ENCODE measurements at places on chromosomes 7 and 10.

DNA sequence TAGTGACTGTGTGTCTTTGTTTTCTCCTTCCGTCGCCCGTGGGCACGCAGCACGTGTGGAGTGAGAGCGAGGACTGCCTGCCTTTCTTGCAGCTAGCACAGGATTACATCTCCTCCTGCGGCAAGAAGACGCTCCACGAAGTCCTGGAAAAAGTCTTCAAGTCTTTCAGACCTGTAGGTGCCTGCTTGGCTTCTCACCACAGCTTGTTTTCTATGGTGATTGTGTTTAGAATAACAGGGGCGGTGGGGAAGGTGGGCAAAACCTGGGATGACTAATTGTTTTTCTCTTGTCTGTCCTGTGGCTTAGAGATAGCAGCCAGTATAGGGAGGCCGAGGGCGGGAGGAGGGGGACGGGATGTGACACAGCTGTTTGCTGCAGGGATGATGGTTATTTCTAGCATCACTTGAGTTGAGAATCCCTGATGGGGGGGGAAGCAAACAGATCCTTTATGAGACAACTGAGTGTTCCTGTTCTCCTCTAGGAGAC, 11.4 kb downstream of the MTURN start:
- DNase-seq, result no peak

DNA sequence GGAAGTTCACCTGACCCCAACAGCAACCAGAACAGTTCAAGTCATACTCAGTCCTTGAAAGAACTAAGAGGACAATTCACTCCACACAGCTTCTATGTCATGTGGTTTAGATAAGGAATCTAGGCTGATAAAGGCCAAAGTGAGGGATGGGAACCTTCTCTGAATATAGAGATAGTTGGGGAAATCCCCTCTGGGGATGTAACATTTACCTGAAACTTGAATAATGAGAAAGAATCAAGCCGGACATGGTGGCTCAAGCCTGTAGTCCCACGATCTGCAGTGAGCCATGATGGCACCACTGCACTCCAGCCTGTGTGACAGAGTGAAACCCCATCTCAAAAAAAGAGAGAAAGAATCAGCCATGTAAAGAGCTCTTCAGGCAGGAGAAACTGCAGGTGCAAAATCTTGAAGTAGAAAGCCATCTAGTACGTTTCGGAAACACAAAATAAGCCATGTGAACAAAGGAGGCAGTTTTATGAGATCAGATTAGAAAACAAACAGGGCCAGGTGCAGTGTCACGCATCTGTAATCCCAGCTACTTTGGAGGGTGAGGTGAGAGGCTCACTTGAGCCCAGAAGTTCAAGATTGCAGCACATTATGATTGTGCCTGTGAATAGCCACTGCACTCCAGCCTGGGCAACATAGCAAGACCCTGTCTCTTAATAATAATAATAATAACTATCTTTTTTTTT, 4.5 kb upstream of the DNMBP start:
- no peak for DNase-seq

GRCh38 chr7:45642044-45642443, 67.9 kb downstream of the ADCY1 start:
- DNase-seq, result no peak

DNA sequence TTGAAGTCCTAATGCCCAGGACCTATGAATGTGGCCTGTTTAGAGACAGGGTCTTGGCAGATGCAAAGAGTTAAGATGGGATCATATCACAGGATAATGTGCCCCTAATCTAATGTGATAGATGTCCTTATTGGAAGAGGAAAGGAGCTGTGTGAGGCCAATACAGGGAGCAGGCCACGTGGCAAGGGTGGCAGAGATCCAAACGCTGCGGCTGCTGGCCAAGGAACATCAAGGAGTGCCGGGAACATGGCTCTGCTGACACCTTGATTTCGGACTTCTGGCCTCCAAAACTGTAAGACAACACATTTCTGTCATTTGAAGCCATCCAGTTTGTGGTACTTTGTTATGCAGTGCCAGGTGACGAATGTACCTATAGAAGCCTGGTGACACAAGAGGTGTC, 37.7 kb upstream of the EZH2 start:
- DNase-seq, result no peak

DNA sequence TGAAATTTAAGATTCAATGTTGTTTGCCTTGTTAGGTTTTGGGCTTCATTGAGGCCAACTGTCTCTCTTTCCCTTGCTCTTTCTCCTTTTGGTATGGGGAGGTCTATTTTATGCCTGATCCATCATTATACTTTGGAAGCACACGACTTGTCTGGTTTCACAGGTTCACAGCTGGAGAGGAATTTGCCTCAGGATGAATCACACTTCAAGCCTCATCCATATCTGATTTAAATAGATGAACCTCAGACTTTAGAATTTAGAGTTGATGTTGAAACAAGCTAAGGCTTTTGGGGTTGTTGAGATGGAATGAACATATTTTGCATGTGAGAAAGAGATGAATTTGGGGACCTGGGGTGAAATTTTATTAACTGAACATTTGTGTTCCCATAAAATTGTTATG, 150.5 kb upstream of the IGFBP3 start:
- no peak for DNase-seq

DNA sequence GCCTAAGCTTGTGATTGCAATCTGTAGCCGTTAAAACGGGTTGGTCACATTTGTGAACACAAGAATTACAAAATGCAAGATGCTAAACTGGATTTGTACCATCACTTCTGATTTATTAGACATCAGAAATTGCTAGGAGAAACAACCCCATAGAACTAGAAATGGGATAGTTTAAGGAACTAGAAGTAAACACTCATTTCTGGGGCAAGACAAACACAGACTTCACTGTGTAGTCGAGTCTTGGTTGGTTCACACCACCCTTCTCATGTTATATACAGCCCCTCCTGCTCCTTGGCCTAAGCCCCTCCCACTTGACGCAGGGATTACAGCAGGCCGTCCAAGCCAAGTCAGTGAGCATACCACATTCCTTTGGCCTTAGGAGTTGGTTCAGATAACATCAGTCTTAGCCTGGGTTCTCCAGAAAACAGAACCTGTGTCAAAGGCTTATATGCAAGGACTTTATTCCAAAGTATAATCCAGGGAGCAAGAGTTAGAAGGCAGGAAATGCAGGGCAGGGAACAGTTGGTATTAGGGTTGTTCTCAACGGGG, 2.0 kb upstream of the NRAP start:
- no peak for DNase-seq

- no peak for DNase-seq
These were observed 10.4 kb upstream of the CALML3 start for GRCh38 chr10:5514226-5514850.

DNA sequence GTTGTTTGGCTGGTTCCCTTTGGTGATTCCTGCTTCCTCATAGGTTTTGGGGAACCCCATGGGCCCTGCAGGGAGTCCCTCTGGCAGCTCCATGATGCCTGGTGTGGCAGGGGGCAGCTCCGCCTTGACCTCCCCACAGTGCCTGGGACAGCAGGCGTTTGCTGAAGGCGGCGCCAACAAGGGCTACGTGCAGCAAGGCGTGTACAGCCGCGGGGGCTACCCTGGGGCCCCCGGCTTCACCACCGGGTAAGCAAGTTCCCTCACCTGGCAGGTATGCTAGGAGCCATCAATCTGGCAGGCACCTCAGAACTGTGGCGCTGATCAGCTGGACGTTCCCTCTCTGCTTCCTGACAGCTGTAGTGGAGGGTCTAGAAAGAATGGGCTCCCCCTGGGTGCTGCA, 8.3 kb downstream of the ZMIZ2 start:
- no peak for DNase-seq

DNA sequence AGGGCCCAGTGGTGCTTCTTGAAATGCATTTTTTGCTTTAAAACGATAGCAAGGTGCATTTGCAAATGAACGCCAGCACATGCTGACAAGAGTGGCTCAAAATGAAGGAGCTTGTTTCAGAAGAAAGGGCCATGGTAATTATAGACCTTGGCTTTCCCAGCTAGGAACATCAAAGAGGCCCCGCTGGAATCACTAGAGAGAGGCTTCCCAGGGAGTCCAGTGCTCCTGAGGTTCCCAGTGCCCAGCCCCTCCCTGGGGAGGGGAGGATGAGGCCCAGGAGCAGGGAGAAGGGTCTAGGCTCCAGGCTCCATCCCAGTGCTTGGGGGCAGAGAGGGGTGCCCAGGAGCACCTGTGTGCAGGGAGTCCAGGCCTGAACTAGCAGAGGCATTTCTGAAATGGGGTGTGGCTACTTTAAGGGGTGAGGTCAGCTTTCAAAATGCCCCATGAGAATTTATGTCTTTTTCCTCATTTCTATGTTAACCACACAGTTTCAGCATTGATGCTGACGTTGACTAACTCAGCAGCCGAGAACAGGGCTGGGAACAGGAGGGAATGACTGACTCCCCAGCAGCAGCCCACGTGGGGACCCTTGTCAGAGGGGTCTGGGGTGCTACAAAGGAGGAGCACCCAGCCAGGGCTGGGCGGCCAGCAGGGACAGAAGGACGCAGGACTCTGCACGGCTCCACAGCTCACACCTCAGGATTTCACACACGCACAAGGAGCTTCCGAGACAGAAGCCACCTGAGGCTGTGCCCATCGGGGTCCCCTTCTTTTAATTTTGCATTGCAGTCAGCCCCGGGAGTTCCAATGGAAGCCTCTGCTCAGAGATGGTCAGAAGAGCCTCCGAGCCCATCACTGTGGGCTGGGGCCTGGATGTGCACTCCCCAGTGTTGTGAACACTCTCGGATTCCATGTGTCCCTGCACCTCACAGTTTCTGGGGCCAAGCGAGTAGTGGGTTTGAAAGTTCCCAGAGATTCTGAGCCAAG, 570.2 kb downstream of the PTPRN2 start:
- DNase-seq, result no peak

DNA sequence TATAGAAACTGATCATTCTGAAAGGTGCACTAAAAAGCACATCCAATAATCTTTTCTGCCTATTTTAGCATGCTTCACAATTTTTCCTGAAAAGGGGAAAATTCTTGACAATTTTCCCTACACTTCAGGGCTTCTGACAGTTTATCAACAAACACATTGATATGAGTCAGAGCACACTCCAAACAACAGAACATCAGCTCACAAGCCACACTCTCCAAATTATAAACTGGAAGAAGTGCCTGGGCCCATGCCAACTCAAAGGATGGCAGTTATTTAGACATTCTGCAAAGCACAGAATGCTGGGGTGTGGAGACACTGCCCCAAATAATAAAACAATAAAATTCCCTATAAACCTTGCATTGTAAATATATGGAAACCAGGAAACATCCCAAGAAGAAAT, 90.8 kb downstream of the ELAPOR2 start:
- DNase-seq, result no peak

DNA sequence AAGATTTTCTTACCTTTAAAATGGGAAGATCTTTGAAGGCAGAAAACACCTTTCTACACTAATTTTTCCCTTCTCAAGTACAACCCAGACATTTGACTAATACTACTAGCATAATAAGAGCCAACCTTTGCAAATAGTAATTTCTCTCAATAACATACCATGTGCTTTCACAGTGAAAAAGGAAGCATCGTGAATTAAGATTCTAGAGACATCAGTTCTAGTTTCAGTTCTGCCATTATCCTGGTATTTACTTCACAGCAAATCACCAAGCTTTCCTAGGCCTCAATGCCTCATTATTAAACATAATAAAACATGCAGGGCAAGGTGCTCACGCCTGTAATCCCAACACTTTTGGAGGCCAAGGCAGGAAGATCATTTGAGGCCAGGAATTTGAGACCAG, 24.9 kb downstream of the GSAP start:
- no peak for DNase-seq

- no peak for DNase-seq
These were observed 65.3 kb downstream of the LMBR1 start for GRCh38 chr7:156827587-156828203.

Data from activated CD4-positive, alpha-beta T cell treated with anti-CD3 and anti-CD28 coated beads for 48 hours (primary cell).